ENCODE measurements at places on chromosomes 3 and 15.
A peak's percentile ranks its signal among the peaks of the same experiment; 100 is the strongest.

GRCh38 chr3:67384760-67385397 is 269.5 kb downstream of the SUCLG2 start:
- peak; percentile 30 for DNase-seq

DNA sequence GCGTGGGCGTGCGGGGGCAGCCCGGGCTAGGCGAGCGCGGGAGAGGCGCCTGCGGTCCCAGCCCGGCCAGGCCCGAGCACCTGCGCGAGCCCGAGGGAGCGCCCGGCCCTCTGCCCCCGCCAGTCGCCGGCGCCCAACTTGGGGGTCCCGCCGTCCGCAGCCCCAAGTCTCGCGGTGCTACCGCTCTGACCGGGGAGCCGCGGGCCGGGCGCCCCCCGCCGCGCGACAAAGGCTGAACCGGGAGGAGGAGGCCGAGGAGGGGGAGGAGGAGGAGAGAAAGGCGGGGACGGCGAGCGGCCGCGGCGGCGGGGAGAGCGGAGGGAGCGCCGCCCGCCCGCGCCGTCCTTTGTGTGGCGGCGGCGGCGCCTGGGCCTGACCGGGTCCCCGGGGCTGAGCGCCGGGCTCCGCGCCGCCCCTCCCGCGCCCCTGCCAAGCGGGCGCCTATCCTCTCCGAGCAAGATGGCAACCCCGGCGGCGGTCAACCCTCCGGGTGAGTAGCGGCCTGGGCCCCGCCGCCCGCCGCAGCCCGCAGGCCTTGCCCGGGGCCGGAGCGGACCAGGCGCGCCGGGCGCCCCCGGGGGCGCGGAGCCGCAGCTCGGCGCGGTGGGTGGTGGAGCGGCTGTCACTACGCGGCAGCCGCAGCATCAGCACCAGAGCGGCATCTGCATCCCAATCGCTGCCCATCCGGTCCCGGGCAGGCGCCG is at the start of gene ARNT2:
Gene ARNT2, plus strand, starts transcription at position 326 of the 704 bp plus-strand sequence. Its CDS starts 134 bp downstream, at position 460.
- DNase-seq = no peak

- no peak for DNase-seq
These were observed 6.6 kb upstream of the TPRG1 start for GRCh38 chr3:189165092-189165612.

DNA sequence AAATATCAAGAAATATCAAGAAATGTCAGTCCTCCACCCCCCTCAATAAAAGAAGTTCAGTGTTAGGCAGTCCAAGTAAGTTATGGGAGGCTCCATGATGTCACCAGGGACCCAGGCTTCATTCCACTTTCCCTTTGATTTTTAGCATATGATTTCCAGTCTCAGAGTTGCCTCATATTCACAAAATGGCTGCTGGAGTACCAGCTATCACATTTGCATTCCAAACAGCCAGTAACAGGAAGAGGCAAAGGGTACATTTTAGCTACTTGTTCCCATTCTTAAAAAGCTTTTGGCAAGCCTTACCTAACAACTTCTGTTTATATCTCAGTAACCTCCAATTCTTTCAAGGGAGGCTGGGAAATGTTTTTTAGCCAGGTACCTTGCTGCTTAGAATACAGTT is 13.4 kb upstream of the KLF13 start:
- DNase-seq = no peak

DNA sequence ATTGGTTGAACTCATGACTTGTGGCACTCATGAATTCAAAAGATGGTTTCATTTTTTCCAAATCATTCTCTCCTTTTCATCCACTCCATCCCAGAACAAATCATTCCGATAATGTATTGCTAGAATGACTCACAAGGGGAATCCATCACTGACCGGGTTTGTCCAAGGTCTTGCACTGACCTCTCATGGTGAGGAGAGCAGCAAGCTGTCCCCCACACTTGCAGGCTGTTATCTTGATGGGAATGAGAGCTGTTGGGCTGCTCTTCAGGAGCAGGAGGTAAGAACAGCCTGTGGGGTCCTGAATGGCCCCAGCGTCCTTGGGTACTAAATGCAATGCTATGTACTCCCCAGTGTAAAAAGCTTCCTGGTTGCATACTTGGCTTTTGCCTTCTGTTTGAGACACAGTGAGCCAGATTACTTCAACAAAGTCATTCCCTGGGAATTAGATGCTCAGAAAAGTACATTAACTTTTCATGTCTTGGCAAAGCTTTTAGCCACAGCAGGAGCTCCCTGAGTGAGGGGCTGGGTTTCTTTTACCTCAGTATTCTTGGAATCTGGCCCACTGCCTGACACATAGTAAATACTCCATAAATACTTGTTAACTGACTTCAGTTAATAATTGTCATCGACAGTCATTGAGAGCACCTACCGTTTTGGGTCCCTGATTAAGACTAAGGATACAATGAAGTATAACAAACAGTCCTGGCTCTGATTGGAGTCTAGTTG is 24.1 kb downstream of the CCNL1 start:
- no peak for DNase-seq

GRCh38 chr3:195096484-195097330 is 174.3 kb downstream of the XXYLT1 start:
- DNase-seq = no peak

GRCh38 chr3:130548356-130548755 is 31.4 kb downstream of the COL6A6 start:
- DNase-seq = no peak

- DNase-seq = no peak
These were observed 82.6 kb downstream of the TGFBR2 start for GRCh38 chr3:30688776-30689641.

DNA sequence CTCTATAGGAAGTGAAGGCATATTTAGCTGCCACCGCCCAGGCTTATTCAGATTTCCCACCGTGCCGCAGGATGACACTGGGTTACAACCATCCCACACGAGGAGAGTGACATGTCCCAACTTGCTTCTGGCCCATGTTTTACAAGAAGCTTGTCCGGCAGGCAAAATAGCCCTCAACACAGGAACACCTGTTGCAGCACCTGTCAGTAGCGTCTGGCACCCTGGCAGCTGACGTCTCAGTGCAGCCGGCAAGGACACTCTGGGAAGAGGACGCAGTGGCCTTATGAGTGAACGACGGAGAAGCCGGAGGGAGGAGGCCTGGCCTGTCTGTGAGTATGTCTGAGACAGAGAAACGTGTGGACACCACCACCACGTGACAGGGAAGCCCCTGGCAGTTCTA is 32.1 kb downstream of the FAM174B start:
- DNase-seq = no peak

DNA sequence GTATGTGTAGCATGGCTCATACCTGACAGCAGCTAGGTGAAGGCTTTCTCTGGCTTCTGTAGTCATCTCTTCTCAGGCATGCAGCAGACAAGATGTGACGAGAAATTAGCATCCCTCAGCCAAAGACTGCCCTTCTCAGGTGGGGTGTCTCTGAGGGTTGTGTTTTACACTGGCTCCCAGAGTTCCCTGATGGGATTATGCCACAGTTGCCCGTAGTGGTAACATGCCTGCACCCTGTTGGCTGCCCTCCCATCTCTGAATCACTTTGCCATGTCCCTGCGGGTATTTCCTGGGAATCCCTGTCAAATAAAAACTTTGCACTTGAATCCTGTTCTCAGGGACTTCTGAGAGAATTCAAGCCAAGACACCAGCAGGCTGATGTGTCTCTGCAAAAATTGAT is 70.5 kb downstream of the LRTM1 start:
- DNase-seq = no peak

DNA sequence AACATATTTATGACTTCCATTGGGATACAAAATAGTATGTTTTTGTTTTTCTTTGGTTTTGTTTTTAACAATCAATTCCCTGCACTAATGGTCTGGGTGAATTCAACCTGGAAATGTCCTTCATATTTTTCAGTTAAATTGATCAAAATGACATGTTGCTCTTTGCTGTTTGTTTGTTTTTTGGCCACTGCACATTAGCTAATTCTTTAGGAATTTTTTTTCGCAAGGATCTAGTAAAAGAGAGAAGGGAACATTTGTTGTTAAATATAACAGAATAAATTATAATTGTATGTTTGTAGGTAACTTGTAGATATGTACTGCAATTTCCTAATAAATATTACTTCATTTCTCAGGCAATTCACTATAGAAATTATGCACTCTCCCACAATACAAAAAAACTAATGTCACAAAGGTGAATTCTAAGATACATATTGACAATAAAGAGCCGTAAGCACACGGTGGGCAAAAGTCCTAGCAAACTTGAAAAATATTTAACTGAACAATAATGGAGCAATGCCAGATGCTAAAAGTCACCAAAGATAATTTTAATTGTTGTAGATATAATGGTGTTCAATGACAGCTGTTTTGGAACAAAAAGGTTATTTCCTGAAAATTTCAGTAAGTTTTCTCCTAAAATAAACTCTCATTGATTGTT is 21.4 kb upstream of the PPARG start:
- no peak for DNase-seq

DNA sequence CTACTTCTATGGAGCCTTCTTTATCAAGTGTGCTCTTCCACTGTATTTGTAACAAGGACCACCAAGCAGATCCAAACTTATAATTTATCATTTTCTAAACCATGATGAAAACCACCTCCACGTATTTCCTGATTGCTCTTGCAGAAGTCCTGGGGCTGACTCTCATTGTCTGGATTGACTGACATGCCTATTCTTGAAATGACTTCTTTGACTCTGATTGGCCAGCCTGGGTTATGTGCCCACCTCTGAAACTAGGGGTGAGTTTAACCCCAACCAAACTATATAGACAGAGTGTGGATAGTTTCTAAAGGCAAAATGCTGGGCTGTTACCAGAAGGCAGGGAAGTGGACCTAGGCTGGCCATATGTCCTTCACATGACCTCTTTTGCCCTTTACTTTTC is 12.7 kb downstream of the TMPRSS7 start:
- no peak for DNase-seq

- no peak for DNase-seq
These were observed 35.6 kb upstream of the KCNMB2 start for GRCh38 chr3:178500631-178501030.

DNA sequence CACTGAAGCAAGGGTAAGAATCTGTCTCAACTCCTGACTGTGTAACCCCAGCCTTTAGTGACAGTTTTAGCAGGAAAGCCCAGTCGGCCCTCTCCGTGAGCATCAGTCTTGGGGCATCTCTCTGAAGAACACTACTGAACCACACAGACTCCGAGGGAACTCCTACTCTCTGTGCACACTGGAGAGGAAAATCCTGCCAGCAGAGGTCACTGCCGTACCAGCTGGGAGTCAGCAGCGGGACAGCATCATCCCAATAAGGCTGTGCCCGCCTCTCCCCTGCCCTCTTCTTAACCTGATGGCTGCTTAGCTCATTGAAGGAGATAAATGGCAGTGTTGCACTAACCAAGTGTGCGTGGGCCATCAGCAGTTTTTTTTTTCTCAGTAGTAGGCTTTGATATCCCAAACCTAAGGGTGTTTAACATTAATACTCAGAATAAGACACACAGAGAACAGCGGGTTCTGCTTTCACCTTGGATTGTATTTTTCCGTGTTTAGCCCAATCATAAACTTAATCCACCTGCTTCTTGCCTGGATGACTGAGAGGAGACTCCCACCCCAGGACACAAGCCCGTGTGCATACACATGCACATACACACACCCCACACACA is 26.6 kb upstream of the RASA2 start:
- peak; percentile 88 for DNase-seq

DNA sequence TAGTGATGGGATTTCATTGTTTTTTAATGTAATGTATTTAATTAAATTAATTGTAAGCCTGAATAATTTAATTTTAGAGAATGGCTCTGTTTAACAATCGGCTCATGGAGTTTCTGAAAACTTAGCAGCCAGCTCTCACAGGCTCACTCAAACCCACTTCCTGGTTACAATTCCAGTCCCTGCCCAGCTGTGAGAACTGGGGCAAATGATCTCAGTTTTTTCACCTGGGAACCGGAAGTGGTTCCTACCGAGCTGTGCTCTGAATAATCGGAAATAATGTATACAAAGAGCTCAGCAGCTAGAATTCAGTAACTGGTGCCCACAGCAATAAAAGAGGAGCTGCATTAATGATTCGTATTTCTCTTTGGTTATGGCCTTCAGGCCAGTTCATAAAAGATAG is 244.3 kb upstream of the MCTP2 start:
- no peak for DNase-seq

DNA sequence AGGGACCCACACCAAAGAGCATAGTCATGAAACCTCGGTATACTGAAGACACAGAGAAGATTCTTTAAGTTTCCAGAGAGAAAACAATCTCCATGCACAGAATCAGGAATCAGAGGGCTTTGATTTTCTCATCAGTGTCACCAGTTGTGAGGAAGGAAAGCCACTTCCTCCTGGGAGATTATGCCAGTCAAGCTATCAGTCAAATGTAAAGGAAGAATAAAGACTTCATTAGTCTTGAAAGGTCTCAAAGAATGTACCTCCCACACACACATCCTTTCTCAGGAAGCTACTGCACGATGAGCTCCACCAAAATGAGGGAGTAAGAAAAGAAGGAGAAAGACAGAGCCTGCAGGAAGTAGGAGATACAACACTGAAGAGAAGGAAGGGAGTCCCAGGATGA is 486.3 kb downstream of the SHQ1 start:
- no peak for DNase-seq

GRCh38 chr15:60614862-60615771 is 136.2 kb upstream of the ICE2 start:
- no peak for DNase-seq

- DNase-seq = no peak
These were observed 169.3 kb downstream of the LPP start for GRCh38 chr3:188323067-188323842.
